ENCODE measurements at places on chromosomes 6 and 20.

GRCh38 chr6:32610682-32611296, 21.1 kb upstream of the HLA-DRB1 start:
- DNase-seq: no peak

DNA sequence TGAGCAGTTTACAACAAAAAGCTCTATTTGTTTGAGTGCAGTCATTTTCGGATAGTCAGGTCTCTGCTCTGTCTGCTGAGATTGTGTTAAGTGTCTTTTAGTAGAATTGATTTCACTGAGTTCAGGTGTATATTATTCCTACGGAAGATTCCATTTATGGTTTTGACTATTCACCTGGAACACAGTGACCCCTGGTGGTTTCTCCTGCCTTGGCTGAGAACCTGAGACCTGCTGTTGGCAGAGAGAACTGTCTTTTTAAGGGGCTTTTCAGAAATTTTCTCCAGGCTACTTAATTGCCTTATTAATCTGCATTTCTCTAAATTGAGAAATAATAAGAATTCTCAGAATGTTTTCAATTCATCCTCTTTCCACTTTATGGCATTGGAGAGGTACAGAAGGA, 508.0 kb downstream of the TBC1D32 start:
- no peak for DNase-seq

GRCh38 chr20:6692566-6693173, 74.8 kb upstream of the BMP2 start:
- DNase-seq: no peak

GRCh38 chr6:7697820-7698623, 27.9 kb upstream of the BMP6 start:
- DNase-seq: no peak

DNA sequence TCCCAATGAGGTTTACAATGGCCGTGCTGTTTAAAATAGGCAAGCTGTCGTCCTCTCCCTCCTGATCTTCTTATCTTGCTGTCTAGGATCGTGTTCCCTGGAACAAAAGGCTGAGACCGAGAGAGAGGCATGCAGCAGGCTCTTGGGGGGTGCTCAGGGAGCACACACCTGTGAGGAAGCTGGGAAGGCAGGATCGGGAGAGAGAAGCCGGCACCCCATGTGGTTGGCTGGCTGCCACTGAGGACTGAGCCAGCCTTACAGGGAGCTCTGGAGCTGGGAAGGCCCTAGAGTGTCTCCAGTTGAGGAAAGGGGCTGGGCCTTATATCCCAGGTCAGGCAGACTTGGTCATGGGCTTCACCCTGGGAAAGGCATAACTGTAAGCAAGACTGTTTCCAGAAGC, 184.2 kb downstream of the LY86 start:
- DNase-seq: no peak

DNA sequence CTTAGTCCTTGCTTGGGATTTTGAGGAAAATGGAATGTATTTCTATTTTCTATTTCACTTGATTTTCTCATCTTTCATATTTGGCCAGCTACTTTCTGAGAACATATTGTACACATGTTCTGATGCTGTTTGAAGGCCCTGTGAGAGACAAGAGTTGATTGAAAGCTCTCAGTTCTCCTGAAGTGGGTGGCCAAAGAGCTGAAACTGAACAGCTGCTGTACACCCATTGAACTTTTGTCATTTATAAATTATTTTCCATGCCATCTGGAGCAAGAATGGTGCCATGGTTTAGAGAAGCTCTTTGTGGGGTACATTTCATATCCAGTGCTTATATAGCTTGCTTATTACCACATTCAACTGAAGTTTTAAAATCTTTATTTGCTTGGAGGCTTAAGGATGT, 298.3 kb downstream of the PRL start:
- no peak for DNase-seq

DNA sequence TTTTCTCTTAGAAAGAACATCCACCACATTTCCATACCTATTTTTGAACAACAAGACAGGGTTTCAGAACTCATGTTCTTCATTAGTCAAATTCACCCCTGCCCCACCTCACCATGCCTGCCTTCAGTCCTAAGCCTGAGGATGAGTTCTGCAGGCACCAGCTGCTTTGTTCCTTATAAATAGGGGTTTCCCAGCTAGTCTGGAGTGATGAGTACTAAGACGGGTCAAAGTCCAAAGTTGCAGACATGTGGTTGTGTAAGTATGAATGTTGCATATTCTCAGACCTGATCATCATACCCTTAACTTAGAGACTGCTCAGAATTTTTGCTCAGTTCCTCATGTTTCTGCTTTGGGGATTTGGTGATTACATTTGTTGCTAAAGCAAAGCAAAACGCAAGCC, 257.7 kb upstream of the CDYL start:
- no peak for DNase-seq

DNA sequence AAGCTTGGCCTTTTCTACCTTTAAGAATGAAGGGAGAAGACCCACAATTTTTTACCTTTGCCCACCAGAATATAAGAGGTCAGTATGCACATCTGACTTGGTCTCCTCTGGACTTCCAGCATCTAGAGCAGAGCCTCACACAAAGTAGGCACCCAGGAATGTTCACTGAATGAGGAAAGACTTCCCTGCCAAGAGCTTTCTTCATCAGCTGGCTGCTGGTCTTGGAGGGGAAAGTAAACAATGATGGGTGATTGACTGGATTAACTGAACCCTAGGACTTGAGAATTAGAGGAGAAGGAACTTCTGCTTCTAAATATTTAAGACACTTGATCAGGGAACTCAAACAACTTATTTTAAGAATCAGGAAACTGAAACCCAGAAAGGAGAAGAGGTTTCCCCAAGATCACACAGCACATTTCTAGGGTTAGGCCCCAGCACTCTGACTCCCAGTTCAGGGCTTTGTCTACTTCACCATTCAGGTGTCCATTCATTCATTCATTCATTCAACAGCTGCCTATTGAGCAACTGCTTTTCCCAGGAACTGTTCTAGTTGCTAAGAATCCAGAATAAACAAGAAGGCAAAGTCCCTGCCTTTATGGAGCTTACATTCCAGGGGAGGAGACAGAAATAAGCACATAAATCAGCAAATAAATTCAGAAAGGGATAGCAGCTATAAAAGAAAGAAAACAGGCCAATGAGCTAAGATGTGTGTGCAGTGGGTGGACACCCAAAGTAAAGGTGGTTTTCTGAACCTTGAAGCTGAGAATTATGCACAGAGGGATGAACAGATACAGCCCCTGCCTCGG, 216.9 kb upstream of the LRFN2 start:
- no peak for DNase-seq

- no peak for DNase-seq
Observed at GRCh38 chr20:50126662-50127061, 13.7 kb upstream of the UBE2V1 start.

- no peak for DNase-seq
Observed at GRCh38 chr6:154478701-154479060, 31.8 kb downstream of the CNKSR3 start.

DNA sequence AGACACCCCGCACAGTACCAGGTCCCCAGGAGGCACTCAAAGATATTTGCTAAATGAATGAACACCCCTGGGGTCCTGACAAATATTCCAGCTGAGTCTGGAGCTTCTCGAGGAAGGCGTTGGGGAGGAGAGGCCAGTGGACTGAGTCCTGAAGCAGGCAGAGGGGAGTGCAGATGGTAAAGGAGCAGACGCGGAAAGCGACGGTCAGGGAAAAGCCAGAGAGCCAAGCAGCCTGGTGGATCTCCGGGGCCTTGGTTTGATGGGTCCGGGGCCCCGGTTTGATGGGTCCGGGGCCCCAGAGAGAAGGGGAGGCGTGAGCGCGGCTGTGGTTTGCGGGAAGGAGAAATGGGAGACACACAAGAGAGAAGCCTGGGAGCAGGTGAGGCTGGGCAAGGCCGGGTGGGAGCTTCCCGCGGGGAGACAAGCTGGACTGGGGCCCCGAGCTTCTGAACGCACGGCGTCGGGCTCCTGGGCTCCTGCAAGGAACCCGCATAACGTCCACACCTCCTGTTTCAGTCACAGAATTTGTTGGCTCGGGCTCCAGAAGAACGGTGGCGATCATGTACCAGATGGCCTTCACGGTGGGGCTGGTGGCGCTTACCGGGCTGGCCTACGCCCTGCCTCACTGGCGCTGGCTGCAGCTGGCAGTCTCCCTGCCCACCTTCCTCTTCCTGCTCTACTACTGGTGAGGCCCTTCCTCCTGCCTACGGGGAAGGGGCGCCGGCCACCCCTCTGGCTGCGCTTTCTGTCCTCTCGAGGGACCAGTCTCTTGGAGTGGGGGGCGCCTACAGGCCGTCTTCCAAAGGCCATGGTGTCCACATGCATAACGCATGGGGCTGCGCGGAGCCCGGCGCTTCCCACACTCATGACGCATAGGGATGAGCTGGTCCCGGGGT, 12.1 kb downstream of the SLC22A1 start:
- no peak for DNase-seq

GRCh38 chr6:117906958-117907600, at the start of gene SLC35F1:
SLC35F1 (plus strand) TSS chr6:117907264.
- DNase-seq: no peak

- DNase-seq: no peak
Observed at GRCh38 chr20:46998477-46999240, 104.0 kb downstream of the EYA2 start.

DNA sequence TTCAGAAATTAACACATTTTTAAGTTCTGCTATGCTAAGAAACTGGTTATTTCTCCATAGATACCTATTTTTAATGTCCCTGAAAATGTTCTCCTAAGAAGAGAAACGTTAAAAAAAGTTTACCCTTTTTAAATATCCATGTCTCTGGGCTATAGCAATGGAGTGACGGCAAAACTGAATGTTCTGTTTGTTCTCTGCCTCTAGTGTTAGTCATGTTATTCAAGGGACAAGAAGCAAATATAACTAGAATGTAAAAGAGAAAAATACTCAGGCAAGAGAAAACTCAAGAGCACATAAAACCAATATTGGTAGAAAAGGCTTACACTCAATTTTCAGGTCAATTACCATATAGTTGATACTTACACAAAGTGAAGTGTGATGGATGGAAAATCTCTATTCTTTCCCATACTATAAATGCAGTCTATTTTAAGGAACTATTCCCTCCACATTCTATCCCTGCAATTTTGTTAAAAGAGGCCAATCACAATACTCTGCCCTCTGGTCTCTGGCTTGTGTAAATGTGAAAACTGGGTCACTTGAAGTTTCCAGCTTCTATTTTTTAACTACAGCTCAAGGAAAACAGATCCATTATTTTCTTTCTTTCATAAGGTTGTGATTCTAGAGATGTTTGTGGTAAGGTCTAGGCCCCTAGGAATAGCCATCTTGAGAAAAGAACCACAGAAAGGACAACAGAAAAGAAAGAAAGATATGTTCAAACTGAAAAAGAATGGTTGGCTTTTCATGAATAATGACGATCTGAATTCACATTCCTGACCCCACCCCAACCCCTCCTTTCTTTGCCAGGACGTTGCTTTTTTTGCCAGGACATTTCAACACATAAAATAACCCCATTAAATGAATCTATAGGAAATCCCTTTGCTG, 200.3 kb upstream of the FAM83B start:
- no peak for DNase-seq

DNA sequence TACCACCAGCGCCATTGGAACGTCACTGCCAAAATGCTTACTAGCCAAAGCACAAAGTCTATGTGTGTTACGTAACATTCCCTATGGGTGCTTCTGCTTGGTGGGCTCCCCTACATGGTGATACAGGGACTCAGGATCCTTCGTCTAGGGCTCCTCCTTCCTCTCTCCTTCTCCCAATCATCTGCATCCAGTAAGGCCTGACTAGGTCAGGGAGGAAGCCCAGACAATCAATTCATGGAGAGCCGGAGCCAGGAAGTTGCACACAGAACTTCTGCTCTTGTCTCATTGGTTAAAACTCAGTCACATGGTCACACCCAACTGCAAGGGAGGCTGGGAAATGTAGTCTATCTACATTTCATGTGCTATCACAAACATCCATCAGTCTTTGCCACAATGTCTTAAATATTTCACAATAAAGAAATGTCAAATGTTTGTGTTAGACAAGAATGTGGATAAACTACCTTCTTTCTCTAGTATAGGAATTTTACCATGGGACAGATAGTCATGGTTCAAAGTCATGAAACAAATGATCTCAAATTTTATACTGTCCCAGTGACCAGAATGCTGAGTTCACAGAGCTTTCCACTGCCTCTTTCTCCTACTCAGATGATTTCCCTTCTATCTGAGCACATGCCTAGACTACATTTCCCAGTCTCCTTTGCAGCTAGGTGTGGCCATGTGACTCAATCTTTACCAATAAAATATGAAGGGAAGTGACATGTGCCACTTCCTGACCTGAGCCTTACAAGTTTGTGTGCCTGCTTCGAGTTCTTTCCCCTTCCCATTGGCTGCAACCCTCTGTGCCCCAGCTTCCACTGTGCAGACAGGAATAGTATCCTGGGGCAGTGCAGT, 9.3 kb upstream of the KCNK15 start:
- no peak for DNase-seq

- no peak for DNase-seq
Observed at GRCh38 chr6:168128631-168129291, 49.7 kb upstream of the FRMD1 start.

GRCh38 chr6:15768999-15769398, 106.2 kb upstream of the DTNBP1 start:
- DNase-seq: no peak

DNA sequence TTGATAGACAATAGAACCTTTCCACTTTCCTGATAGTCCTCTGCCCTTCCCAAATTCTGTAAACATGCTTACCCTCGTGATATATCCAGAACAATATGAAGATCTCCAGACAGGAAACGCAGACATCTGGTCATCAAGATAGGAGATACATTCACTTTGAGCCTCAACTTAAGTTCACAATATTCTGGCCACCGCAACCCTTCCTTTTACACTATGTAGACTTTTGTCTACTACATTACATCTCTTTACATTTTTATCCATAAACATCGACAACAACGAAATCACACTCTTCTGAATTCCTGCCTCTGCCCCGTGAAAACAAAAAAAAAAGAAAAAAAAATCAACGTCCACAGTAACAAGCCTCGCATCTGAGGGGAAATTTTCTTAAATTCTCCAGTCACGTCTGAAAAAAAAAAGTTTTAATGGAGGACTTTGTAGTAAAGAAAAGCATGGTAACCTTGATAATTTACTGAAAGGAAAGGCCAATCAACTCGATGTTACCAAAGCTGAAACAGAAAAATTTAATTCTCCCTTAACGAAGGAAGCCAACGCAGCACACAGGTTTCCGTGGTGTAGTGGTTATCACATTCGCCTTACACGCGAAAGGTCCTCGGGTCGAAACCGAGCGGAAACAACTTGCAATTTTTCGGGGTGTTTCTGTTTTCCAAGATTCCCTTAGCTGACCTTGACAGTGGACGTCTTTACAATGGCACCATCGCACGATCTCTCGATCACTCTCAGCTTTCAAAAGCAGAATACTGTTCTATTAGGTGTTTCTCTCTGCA, 21.8 kb downstream of the POM121L2 start:
- DNase-seq: no peak

DNA sequence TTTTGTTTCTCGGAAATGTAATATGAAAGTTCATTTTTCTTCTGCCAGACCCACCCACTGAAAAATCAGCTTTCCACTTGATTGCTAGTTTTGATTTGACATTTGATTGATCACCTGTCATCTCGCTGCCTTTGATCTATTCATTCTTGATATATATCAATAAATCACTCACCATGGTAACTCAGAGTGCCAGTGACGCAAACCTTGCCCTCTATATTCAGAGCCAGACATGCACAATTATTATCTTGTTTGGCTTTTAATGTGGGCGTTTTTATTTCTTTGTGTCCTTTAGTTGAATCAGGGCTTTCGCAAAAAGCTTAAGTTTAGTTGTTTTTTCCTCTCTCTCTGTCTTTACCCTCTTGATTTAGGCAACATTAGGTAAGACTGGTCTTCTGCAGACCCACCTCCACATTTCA, 2.0 kb downstream of the TSHZ2 start:
- DNase-seq: no peak

All from activated naive CD8-positive, alpha-beta T cell treated with anti-CD3 and anti-CD28 coated beads, Interleukin-2, amount 50 U/mL, for 16 hours (primary cell).